MCF 10A (cell line): ENCODE measurements at places on chromosomes 5 and 9.

DNA sequence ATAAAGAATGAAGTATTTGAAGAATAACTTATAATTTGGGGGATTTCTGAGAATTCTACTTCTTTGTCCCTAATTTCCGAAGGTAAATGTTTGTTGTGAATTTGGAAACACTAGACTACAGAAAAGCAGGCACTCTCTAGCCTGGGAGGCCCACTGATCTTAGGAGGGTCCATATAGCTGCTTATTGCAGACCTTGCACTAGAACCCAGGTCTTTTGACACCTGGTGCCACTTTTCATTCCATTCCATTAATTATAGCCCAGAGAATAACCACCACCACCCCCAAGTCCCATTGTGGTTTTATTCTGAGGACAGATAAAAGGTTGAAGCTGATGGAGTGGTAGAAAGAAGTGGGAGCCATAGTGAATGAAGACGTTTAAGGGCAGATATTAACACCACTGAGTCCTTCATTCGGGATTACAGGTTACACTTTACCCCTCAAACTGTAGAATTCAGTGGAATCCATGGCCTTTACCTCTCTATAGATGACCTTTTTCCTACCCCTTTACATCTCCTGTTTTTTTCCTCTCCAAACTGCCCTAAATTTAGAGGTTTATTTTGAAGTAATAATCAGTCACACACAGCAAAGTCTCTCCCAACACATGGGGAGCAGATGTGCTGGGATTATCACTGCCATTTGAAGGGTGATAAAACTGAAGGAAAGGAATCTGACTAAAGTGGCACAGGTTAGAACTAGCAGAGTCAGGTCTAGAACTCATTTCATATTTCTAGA is 12.0 kb upstream of the PSMD5 start:
- H3K4me1 ChIP-seq: no peaks in the 10 kb centered on the region
- H3K4me3 ChIP-seq: no peak overlapping the region
- DNase-seq: no peak
- no peaks in the 10 kb centered on the region for H3K27me3 ChIP-seq
- peaks cover 20% of the 10 kb centered on the region for H3K36me3 ChIP-seq

- H3K4me1 ChIP-seq: no peaks in the 10 kb centered on the region
- DNase-seq: no peak
- no peak overlapping the region for H3K27ac ChIP-seq
- H3K36me3 ChIP-seq: no peaks in the 10 kb centered on the region
Observed at GRCh38 chr9:13744261-13744901, 464.9 kb upstream of the MPDZ start.

DNA sequence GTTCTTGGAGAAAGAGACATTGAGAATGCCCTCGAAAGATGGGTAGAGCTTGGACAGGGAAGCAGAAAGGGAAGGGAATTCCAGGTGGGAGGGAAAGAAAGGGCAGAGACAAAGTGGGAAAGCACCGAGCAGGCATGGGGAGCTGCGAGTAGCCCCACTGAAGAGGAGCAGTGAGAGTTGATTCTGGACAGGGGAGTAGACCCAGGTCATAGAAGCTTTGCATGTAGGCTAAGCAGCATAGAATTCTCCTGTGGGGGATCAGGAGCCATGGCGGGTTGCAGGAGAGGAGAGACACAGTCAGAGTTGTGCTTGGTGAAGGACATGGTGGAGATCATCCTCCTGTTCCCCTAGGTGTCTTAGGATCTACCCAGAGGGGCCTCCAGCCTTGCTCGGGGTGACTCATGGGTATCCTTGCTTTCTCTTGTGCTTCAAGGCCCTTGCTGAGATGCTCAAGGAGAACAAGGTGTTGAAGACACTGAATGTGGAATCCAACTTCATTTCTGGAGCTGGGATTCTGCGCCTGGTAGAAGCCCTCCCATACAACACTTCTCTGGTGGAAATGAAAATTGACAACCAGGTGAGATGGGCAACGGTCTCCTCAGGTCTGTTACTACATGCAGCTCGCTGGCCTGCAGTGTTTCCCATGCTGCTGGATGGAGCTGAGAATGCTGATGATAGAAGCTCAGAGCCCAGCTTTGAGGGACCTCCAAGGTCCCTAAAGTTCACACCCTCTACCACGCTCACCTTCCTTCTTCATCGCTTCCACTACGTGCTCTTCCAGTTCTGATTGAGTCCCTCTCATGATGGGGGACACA is 64.5 kb downstream of the TSTD2 start:
- peaks cover 11% of the 10 kb centered on the region for H3K4me1 ChIP-seq
- no peak for DNase-seq
- H3K27me3 ChIP-seq: peaks cover 29% of the 10 kb centered on the region
- peaks cover 8% of the 10 kb centered on the region for H3K36me3 ChIP-seq

- peaks cover 4% of the 10 kb centered on the region for H3K36me3 ChIP-seq
- DNase-seq: no peak
- H3K4me1 ChIP-seq: no peaks in the 10 kb centered on the region
- no peak overlapping the region for H3K27ac ChIP-seq
- no peaks in the 10 kb centered on the region for H3K27me3 ChIP-seq
- H3K4me3 ChIP-seq: no peak overlapping the region
Observed at GRCh38 chr5:154721481-154722058, 33.6 kb upstream of the LARP1 start.

DNA sequence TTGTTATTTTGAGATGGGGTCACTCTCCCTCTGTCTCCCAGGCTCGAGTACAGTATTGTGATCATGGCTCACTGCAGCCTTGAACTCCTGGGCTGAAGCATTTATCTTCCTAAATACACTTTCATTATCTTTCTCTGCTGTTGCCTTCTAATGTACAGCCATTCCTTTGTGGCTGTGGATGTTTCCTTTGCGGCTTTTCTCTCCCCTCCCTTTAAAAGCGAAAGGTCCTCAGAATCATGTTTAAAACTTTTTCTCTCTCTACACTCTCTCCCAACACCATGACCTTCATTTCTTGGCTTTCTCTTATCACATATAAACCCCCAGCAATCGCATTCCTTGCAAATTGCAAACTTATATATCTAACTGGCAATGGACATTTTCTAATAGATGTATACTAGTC is 1.6 kb downstream of the IFNA2 start:
- no peak for DNase-seq
- H3K36me3 ChIP-seq: no peaks in the 10 kb centered on the region
- no peak overlapping the region for H3K4me3 ChIP-seq
- H3K4me1 ChIP-seq: no peaks in the 10 kb centered on the region
- H3K27me3 ChIP-seq: peaks cover 75% of the 10 kb centered on the region
- no peak overlapping the region for H3K27ac ChIP-seq

GRCh38 chr9:80792726-80793125 is 896.6 kb downstream of the TLE1 start:
- DNase-seq: no peak
- H3K27me3 ChIP-seq: no peaks in the 10 kb centered on the region
- no peaks in the 10 kb centered on the region for H3K36me3 ChIP-seq
- no peak overlapping the region for H3K4me3 ChIP-seq
- H3K4me1 ChIP-seq: no peaks in the 10 kb centered on the region
- H3K27ac ChIP-seq: no peak overlapping the region

DNA sequence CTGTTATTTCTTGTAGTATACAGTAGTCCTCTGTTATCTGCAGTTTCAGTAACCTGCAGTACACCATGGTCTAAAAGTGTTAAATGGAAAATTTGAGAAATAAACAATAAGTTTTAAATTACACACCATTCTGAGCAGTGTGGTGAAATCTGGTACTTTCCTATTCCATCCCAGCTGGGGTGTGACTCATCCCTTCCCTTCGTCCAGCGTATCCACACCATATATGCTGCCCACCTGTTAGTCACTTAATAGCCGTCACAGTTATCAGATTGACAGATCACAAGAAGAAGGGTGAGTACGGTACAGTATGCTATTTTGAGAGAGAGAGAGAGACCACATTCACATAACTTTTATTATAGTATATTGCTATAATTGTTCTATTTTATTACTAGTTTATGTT is 28.9 kb downstream of the FAM151B start:
- peaks cover 2% of the 10 kb centered on the region for H3K36me3 ChIP-seq
- H3K27me3 ChIP-seq: no peaks in the 10 kb centered on the region
- peaks cover 7% of the 10 kb centered on the region for H3K4me1 ChIP-seq
- no peak overlapping the region for H3K4me3 ChIP-seq

GRCh38 chr9:89470224-89470839 is 27.6 kb downstream of the SEMA4D start:
- no peak overlapping the region for H3K27ac ChIP-seq
- H3K27me3 ChIP-seq: no peaks in the 10 kb centered on the region
- no peaks in the 10 kb centered on the region for H3K4me1 ChIP-seq
- DNase-seq: no peak
- H3K4me3 ChIP-seq: no peak overlapping the region

GRCh38 chr5:72185496-72186329 is 78.4 kb downstream of the MAP1B start:
- no peaks in the 10 kb centered on the region for H3K36me3 ChIP-seq
- no peaks in the 10 kb centered on the region for H3K4me1 ChIP-seq
- no peak overlapping the region for H3K27ac ChIP-seq
- H3K27me3 ChIP-seq: no peaks in the 10 kb centered on the region
- H3K4me3 ChIP-seq: no peak overlapping the region
- DNase-seq: no peak

- no peaks in the 10 kb centered on the region for H3K27me3 ChIP-seq
- no peak overlapping the region for H3K27ac ChIP-seq
- no peak for DNase-seq
- no peak overlapping the region for H3K4me3 ChIP-seq
Observed at GRCh38 chr5:53448851-53449250, 31.6 kb upstream of the FST start.

DNA sequence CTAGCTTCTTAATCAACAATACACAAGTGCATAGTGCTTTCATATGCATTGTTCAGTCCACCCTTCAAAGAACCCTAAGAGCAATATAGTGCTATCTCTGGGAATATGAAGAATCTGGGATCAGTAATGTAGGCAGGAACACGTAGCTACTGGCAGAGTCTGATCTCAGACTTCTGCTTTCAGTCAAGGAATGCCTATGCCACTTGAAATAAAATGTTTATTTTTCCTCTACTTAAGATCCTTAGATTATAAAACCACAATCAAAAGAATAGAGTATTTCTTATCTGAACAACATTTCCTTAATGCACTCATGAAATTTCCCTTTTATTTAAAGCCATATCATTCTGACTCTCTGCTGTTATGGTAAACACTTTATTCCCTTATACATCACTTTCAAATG is 1407.8 kb upstream of the C9orf72 start:
- DNase-seq: no peak
- H3K27me3 ChIP-seq: no peaks in the 10 kb centered on the region

DNA sequence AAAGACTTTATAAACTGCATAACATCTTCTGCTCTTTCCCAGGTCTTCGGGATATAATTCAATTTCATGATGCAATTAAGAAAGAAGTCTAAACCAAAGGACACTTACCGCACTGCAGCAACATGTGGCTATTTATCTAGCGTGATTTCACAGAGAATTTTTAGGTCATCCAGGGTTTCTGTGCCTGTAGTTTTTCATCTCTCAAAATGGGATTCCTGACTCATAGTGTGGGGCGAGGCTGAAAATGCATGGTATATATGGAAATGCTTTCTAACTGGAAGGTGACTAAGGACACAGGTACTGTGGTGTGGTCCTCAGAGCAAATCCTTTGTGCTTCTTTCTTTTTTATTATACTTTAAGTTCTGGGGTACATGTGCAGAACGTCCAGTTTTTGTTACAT is 557.7 kb upstream of the KLF4 start:
- no peaks in the 10 kb centered on the region for H3K36me3 ChIP-seq
- H3K4me3 ChIP-seq: no peak overlapping the region
- no peaks in the 10 kb centered on the region for H3K27me3 ChIP-seq
- peak; percentile 43 for DNase-seq
- H3K4me1 ChIP-seq: peaks cover 42% of the 10 kb centered on the region

DNA sequence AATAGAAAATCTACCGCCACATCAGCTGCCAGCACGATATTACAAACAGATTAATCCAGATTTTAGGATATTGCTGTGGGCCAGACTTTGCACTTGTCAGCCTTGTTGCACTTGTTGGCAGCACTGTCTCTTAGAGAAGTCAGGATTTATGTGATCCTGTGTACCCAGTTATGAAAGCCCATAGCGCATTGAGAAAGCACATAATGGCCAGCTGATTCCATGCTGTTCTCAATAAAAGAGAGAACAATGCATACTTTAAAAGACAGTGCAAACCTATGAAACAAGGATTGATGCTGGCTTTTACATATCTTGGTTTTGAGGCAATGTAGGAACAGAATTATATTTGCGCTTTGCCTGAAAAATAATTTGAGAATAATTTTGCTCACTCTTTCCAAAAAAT is 140.8 kb downstream of the CEP120 start:
- no peak overlapping the region for H3K27ac ChIP-seq
- H3K4me1 ChIP-seq: peaks cover 13% of the 10 kb centered on the region
- DNase-seq: no peak

DNA sequence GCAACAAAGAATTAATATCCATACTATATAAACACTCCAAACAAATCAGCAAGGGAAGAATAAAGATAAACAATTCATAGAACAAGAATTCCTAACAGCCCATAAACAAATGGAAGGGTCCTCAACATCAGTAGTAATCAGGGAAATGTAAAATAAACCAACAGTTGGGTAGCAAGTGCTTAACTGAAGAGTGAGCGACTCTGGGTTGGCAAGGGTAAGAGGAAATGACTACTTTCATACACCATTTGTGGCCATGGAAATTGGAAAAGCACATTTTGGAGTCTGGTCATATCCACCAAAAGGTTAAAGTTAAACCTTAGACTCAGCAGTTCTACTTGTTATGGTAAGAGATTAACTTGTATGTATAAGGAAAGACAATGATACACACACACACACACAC is 17.4 kb upstream of the RORB start:
- no peak overlapping the region for H3K4me3 ChIP-seq
- H3K4me1 ChIP-seq: no peaks in the 10 kb centered on the region
- no peak for DNase-seq
- H3K27ac ChIP-seq: no peak overlapping the region
- H3K27me3 ChIP-seq: peaks cover 13% of the 10 kb centered on the region
- no peaks in the 10 kb centered on the region for H3K36me3 ChIP-seq

DNA sequence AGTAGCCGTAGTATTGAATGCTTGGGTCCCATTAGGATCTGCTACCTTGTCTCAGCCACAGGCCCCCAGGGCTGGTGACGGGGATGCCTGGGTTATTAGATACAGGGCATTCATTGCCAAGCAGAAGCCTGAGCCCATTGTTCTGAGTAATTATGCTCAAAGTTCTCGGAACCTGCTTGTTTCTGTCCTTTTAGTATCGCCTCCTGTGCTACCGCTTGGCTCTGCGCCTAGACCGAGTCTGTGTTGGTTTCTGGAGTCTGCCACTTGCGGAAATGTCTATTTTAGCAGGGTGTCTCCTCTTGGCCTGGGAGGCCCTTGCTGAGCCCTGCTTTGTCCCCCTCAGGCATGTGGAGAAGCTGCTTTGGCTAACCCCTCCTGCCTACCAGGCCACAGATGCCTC is 506.1 kb downstream of the BNC2 start:
- H3K27me3 ChIP-seq: no peaks in the 10 kb centered on the region
- DNase-seq: no peak
- H3K36me3 ChIP-seq: no peaks in the 10 kb centered on the region
- no peaks in the 10 kb centered on the region for H3K4me1 ChIP-seq
- H3K27ac ChIP-seq: no peak overlapping the region
- H3K4me3 ChIP-seq: no peak overlapping the region

GRCh38 chr5:163682234-163682633 is 176.8 kb downstream of the MAT2B start:
- peaks cover 8% of the 10 kb centered on the region for H3K4me1 ChIP-seq
- DNase-seq: no peak
- H3K36me3 ChIP-seq: no peaks in the 10 kb centered on the region
- H3K27ac ChIP-seq: no peak overlapping the region
- H3K4me3 ChIP-seq: no peak overlapping the region
